ENCODE measurements at places on chromosomes 12 and 14. TPM values are rescaled to one million over a fixed set of nuclear protein-coding genes. Genes with fewer than 3 reads are reported as not detected.

DPPA3 gene
- total RNA-seq: not detected

CLEC4A gene
- total RNA-seq: not detected

GRCh38 chr12:47900131-47901062, 4.4 kb downstream of the VDR start:
- DNase-seq: peak; percentile 10

KRT81 gene
- total RNA-seq: not detected

DNA sequence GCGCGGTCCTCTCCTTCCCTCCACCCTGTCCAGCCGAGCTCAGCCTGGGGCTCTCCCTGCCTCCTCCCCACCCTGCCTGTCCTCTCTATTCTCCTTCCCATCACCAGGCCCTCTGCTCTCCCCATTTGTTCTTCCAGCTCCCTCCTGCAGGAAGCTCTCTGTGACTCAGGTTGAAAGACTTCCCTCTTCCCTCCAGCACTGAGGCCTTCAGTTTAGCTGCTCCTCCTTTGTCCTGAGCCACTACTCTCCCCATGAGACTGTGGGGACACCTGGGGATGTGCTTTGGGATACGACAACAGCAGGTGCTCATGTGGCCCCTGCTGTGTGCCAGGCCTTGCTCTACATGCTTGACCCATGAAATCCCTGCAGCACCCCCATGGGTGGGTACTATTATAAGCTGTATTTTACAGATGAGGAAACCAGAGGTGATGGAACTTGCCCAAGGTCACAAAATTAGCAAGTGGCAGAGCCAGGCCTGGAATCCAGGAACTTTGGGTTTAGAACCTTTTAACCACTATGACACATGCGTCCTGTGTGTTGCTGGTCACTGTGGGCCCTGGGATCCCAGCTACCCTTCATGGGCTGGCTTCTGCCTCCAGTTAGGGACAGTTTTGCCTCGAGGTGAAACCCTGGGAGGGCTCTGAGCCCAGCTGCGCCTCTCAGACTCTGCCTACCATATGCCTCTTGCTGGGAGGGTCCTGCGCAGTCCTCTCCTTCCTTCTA, 5.5 kb downstream of the KRT80 start:
- peak; percentile 49 for DNase-seq

GRCh38 chr12:125734137-125734536, 668.9 kb downstream of the AACS start:
- DNase-seq: no peak

PPP4R4 gene
- total RNA-seq: not detected

GRCh38 chr12:80293347-80293746, 150.7 kb upstream of the PTPRQ start:
- no peak for DNase-seq

DNA sequence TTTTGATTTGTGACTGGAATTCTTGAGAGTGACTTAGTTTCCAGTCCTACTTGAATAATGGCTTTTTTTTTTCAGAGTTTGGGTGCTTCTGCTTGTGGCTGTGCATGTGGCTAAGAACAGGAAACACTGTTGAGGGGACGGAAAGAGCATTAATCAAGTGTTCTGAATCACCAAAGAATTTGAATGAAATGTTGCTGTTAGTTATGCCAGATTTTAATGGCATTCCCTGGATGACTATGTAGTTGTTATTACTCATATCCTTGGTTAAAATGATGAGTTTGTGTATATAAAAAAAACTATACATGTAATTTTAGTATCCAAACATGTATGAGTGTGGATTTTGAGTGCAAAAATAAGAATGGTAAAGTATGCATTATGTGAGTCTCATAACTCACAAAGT, 347.9 kb downstream of the BCAT1 start:
- DNase-seq: peak; percentile 90

- no peak for DNase-seq
These were observed at the start of gene IFNG-AS1 for GRCh38 chr12:67989184-67989920. TSS of gene IFNG-AS1 (plus strand) at chr12:67989447.

GRCh38 chr14:100031506-100032281, 33.5 kb upstream of the EVL start:
- DNase-seq: peak; percentile 82

DNA sequence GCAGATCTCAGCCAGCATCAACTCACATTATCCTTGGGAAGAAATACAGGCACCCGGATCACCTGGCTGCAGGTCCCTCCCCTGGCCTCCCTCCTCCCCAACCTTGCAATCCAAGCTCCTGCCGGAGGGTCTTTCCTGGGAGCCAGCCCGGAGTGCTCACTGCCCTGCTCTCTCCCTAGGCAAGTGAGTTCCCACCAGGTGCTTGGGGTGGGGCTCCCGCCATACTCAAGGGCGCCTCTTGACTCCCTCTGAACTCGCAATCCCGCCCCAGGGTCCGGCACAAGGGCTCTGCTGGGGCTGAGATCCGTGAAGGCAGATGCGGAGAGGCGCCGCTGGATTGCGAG, 1.2 kb upstream of the CEP170B start:
- no peak for DNase-seq

- DNase-seq: no peak
These were observed 85.1 kb downstream of the BORCS5 start for GRCh38 chr12:12441843-12442461.

GRCh38 chr14:96117101-96117897, 78.1 kb downstream of the C14orf132 start:
- DNase-seq: no peak

- DNase-seq: no peak
These were observed 43.0 kb downstream of the SMOC1 start for GRCh38 chr14:69922198-69922597.

HECTD4 gene
- 26.7 TPM for total RNA-seq

DNA sequence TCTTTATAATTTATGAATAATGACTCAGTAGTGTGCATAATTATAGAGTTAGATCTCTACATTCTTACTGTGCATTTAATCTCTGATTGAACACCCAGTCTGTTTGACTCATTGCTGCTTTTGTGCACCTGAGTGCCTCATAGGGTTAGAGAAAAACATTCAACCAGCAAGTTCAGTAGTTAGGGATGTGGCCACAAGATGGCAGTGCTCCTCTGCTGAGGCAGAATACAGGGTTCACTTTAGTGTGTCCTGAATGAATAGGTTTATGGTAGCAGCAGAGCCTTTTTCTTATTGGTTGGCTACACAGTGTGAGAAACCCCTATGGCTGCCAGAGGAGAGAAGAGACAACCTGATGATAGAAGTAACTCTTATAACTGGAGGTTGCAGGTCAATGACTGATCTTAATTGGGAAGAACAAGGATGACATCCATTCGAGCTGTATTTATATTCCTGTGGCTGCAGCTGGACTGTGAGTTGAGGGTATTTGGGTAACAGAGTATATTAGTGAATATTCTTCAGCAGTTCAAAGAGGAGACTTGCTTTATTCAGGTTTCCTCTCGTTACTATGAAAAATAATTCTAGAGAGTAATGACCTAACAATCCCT, 194.9 kb upstream of the OR4E1 start:
- DNase-seq: peak; percentile 89

DNA sequence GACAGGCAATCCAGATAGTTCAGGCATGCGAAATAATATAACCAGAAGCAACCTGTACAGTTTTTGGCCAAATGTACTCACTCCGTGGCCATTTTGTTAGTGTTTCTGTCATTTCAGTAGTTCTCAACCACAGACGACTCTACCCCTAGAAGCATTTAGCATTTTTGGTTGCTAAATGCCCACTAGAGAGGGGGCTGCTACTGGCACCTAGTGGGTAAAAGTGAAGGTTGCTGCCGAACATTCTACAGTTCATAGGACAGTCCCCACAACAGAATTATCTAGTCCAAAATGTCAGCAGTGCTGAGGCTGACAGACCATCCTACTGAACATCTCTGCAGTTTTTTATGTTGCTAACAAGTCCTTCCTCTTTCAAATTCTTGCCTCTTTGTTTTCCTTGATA, 107.4 kb downstream of the TSHR start:
- DNase-seq: peak; percentile 0

DNA sequence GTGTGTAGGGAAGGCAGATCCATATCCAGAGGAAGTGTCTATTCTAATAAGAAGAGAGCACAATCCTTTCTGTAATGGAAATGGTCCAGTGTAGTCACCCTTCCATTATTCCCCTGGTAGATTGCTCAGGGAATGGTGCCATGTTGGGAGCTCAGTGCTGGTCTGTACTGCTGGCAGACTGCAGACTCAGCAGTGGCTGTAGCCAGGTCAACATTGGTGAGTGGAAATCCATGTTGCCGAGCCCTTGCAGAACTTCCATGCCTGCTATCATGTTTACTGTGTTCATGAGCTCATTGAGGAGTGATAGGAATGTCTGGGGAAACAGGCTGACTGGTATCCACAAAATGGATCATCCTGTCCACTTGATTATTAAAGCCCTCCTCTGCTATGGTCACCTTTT, 128.7 kb downstream of the MIPOL1 start:
- DNase-seq: no peak

GRCh38 chr12:4025181-4026019, 152.2 kb upstream of the PARP11 start:
- no peak for DNase-seq

DNA sequence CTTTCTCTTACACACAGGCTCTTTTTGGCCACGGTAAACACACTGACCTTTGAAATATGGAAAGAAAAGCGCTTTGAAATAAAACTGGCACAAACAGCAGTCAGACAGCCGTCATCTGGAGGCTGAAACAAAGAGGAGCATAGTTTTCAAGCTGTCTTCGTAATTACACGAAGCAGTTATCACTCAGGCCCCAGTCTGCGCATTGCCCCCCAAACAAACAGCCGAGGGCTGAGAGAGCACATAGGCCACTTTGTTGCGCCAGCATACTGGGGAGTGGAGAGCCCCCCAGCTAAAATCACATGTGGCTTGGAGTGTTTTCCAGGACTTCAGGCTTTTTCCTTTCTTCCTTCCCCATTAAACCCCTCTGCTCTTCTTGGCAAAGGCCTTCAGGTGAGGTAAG, 142.9 kb upstream of the BTG1 start:
- no peak for DNase-seq

GRCh38 chr14:56273951-56274350, 155.7 kb downstream of the PELI2 start:
- peak; percentile 19 for DNase-seq

DNA sequence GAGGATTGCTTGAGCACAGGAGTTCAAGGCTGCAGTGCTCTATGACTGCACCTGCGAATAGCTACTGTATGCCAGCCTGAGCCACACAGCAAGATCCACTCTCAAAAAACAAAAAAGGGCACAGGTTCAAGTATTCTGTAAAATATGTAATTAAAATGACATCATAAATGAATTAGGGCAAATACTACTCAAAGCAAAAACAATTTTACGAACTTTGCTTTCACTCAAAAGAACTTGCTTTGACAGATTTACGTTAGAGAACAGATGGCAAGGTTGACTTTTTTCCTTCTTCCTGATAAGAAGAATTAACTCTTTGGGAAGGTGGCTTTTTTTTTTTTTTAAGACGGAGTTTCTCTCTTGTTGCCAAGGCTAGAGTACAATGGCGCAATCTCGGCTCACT, 44.0 kb upstream of the EAPP start:
- no peak for DNase-seq

GRCh38 chr12:126404293-126404881, 1339.2 kb downstream of the AACS start:
- no peak for DNase-seq

GRCh38 chr14:24172871-24173281, 996 bp downstream of the REC8 start:
- no peak for DNase-seq

DNA sequence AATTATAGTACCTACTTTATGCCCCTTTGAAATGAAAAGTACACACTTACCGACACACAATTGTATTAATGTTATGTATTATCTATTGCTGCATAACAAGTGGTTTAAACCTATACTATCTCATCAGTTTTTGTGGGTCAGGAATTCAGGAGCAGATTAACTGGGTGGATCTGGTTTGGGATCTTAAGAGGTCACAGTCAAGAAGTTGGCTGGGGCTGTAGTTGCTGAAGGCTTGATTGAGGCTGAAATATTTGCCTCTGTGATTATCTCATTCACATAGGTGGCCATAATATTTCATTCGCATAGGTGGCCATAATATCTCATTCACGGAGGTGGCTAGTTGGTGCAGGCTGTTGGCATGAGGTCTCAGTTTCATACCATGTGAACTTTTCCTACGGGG, 5.7 kb downstream of the METTL25 start:
- DNase-seq: no peak

GRCh38 chr12:64039281-64039871, 182.7 kb downstream of the KICS2 start:
- peak; percentile 74 for DNase-seq

PTPN21 gene
- total RNA-seq: 7.3 TPM

GRCh38 chr14:42459171-42459685, 852.6 kb downstream of the LRFN5 start:
- DNase-seq: no peak

CCDC175 gene
- not detected for total RNA-seq

DNA sequence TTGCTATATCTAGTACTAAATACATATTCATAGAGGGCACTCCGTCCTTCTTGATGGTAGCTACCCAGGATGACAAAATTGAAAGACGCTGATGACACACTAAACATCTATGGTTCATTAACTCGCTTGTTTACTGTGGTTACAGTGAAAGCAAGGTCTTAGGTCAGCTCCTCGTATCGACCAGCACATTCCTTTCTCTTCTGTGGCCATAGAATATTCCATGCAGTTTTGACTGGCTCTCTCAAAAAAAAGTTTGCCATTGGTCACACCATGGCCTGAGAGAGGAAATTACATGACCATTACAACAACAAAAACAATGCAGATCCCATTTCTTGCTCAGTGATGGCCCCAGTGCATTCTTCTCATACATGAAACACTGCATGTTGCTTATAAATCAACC, 411.4 kb upstream of the SOX5 start:
- DNase-seq: no peak

BHLHE41 gene
- 0.85 TPM for total RNA-seq

OASL gene
- 0.34 TPM for total RNA-seq

- DNase-seq: no peak
These were observed 139.2 kb downstream of the EGLN3 start for GRCh38 chr14:33811721-33812120.

DNA sequence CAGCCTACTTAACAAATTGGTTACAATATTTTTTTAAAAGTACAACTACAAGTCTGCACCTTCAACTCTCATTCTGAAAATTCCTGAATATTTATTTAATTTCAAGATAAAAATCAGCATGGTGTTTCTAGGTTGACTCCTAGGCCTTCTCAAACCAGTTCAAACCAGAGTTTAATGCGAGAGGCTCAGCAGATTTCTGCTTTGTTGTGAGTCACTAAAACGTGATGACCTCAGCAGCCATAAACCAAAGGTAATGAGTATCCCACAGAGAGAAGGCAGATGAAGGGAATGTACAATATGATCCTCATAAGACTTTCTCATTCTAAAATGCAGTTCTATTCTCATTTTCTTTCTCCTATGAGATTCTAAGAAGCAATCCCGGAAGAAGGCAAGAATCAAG, 1.5 kb downstream of the PRDM4 start:
- DNase-seq: peak; percentile 74

GRCh38 chr12:96994900-96995299, 87.8 kb downstream of the NEDD1 start:
- no peak for DNase-seq

DLK1 gene
- total RNA-seq: not detected

Measured in dermis blood vessel endothelial cell (primary cell).